NCI-H2029 treated with DMSO at 0.1 percent for 48 hours (cell line): ENCODE measurements at places on chromosomes 7 and 10.

DNA sequence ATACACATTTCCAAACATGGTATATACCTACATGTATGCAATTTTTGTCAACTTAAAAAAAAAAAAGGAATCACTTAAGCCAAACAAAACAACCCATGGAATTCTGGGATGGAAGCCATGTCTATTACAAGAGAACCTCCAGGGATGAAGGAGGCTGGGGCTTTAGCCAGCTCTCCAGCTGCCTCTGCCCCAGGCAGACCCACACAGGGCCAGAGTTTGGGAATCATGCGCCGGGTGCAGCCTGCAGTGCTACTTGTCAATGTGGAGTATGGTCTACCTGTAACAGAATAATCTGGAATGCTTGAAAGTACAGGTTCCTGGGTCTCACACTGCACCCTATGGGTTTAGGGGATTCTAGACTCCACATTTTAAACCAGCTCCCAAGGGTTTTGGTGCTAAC, 10.8 kb downstream of the ATP6V0E2 start:
- no peak for DNase-seq

DNA sequence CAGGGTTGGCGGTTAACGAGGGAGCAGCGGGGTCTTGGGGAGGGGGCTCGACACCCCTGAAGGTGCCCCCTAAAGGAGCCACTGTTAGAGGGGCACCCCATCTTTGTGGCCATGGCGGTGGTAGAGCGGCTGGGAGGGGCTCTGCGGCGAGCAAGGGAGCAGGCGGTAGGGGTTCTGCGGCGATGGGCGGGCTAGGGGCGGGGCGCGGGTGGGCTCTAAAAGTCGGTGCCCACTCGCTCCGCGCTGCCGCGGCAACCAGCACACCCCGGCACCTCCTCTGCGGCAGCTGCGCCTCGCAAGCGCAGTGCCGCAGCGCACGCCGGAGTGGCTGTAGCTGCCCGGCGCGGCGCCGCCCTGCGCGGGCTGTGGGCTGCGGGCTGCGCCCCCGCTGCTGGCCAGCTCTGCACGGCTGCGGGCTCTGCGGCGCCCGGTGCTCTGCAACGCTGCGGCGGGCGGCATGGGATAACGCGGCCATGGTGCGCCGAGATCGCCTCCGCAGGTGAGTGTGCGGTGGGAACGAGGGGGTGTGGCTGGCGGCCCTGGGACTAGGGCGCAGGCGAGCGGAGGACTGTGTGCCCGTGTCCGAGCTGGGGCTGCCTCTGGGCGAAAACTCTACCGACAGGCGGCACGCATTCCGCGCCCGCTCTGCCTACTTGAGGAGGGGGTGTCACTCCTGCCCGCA, at the start of gene MEST:
Gene MEST (plus strand): TSS at position 245 of the 682 bp plus-strand sequence. CDS start 229 bp downstream, at position 474.
- DNase-seq = no peak

- no peak for DNase-seq
These were observed 219.7 kb downstream of the TRIL start for GRCh38 chr7:28738412-28738811.

DNA sequence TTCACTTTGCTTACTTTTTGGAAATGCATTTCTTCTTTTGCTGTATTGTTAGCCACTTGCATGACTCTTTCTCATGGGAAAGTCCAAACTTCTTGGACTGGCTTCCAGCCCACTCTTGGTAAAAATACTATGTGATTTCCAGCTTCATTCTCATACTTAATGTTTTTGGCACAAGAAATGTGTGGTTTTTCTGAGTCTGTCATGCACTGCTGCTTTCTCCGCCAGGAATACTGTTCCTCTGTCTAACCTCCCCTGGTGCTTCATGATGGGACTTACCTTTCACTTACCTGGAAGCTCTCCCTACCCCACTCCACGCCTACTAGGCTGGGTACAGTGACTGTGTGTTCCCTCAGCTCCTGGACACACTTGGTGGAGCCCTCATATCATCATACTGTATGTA, 18.7 kb downstream of the MGAM2 start:
- DNase-seq = no peak

DNA sequence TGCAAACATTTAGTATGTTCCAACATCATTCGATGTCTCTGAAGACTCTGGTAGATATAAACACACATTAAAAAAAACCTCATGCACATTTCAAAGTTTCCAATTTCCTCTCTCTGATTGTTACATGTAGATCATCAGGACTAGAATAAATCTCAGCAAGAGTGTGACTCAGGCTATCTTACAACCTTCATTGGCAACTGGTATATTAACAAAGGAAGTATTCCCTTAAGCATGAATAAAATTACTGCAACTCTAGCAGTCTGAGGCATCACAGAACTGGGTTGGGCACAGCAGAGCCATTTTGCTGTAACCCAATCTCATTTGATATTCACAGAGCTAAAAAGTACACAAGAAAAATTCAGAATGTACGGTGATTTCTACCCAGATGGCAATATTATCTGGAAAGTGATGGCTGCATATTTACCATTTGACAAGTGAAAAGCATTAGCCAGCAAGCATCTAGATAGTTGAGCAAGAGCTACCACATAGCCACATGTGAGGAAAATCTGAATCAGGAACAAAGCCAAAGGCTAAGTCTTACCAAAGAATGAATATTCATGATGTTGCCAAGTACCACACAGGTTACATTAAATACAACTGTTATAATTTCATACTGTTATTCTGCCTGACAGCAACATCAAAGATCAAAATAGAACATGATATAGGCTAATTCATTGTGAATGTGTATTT, 232.2 kb downstream of the CRPPA start:
- no peak for DNase-seq

- no peak for DNase-seq
These were observed 425.9 kb downstream of the LRMDA start for GRCh38 chr10:75857269-75857846.

GRCh38 chr10:57950442-57950974, 317.2 kb downstream of the IPMK start:
- no peak for DNase-seq
